EL (cell line): ENCODE measurements at places on chromosomes 11 and 22.

DNA sequence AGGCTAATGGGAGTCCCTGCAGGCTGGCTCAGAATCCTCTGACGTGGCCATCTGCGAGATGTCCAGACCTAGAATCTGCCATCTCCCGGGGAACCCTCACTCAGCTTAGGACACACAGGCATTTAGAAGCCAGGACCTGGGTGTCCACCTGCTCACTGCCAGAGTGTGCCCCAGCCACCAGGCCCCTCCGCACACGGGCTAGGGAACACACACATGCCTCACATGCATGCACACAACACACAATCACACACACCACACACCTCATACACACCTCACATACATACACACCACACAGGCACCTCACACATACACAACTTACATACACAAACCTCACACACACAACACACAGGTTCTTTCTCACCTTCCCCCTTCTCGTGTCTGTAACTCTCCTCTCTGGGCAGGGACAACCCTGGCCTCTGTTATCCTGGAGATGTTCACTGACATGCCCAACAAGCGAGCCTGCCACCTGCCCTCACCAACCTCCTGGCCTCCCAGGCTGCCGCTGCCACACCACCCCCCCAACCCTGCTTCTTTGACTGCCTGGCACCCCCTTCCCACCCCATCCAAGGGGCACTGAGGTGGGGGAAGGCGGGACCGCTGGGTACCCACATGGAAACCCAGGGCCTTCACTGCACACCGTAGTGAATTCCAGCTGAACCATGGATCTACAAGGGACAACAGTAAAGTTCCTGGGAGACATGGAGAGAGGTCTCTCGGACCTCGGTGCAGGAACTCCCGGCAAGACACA, 38.1 kb downstream of the GNB1L start:
- DNase-seq: no peak

GRCh38 chr11:32006799-32007388, 84.0 kb upstream of the RCN1 start:
- peak; percentile 65 for DNase-seq

DNA sequence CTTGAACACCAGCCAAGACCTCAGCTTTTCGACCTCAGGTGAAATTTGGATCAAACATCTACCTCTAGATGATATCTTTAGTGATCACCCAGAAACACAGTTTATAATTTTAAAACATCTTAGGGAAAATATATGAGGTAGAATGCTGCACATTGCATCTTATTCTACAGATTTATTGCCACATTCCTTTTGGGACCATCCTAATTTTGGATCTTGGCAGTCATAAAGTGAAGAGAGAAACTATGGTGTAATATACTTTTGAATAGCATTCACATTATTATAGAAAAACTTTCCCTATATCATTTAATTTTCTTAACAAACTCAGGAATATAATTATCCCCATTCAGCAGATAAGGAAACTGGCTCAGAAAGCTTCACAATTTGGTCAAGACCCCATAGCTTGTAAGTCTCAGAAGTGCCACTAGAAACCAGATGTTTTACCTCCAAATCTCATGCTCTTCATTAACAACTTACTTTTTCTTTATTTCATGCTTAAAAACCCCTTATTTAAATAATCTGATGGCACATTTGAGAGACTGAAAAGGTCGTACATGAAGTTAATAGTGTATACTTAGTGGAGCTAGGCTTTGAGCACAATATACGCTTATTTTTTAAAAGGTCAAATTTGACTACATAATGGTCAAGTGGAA, 199.2 kb upstream of the CTSC start:
- no peak for DNase-seq

DNA sequence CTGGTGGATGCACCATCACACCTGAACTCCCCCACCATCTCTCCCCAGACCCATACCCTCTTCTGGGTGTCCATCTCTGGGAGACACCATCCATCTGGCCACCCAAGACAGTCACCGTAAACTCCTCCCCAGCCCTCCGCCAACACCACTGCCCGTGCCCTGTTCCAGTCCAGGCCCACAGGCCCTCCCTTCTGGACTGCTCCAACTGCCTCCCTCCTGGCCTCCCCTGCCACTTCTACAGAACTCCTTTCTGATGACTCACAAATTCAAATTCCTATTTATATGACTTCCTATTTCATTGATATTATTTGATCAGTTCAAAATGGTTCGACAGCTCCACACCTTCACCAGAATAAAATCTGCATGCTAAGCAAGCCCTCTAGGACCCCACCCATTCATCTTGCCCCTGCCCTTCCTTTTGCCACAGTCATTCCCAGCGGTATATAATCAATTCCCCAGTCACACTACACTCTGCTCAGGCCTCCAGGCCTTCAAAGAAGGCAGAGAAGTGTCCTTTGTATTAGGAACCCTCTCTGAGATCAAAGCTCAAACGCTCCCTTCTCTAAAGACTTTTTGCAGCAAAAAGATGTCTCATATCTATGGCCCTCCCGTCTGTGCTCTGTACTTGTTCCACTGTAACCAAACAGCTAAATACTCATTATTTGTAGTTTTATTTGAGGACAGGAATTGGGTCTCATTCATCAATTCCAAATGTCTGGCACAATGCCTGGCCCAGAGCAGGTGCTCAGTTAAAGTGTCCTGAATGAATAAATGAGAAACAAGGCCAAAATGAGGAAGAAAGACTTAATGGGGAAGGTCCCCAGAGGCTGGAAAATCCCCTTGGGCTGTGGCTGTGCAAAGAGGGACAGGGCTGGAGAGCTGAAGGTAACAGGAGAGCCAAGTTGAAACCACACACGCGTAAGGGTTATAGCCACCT, 29.0 kb downstream of the MYH9 start:
- peak; percentile 76 for DNase-seq

DNA sequence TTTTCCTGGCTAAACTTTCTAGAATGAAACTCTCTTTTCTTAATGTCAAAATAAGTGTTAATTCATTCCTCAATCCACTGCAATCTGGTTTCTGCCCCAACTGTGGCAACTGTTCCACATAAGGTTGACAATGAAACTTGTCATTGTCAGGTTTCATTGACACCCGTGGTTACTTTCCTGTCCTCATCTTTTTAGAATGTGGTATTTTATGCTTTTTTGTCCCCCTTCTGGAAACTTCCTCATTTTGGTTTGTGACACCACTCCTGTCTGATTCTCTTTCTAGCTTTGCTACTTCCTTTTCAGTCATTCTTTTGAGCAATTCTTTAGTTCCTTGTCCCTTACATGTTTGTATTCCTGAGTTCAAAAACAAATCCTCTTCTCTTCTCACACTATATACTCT, 7.5 kb upstream of the PDE3B start:
- DNase-seq: no peak

- no peak for DNase-seq
These were observed 70.1 kb downstream of the CYB5R2 start for GRCh38 chr11:7603031-7603781.

- DNase-seq: no peak
These were observed 189.8 kb downstream of the SOX6 start for GRCh38 chr11:16166571-16166970.

DNA sequence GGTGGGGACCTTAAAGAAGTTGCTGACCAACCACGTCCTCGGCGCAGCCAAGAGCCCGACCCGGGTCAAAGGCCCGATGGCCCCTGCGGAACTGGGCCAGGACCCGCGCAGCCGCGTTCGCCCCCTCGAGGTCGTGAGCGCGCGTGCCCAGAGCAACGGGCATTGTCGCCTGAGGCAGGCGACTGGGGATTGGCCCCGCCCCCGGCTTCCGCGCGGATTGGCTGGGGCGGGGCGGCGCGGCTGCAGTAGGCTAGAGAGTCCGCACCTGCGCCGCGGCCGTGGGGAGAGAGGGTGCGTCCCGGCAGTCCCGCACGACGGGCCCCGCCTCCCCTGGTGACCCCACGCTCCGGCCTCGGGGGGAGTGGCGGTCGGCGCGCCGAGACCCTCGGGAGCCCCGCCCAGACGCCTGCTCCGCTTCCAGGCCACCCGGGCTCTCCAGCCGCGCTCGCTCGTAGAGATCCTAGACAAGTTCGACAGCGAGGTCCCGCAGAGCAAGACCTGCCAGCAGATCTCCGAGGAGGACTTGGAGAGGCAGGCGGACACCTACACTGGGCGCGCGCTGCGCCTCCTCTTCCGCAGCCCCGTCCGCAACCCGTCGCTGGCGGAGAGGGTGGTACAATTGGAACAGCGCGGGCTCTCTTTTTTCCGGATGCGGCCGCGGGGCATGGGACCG, 8.3 kb upstream of the PPIL2 start:
- DNase-seq: peak; percentile 68

GRCh38 chr11:414318-414857, 411 bp downstream of the SIGIRR start:
- DNase-seq: no peak

DNA sequence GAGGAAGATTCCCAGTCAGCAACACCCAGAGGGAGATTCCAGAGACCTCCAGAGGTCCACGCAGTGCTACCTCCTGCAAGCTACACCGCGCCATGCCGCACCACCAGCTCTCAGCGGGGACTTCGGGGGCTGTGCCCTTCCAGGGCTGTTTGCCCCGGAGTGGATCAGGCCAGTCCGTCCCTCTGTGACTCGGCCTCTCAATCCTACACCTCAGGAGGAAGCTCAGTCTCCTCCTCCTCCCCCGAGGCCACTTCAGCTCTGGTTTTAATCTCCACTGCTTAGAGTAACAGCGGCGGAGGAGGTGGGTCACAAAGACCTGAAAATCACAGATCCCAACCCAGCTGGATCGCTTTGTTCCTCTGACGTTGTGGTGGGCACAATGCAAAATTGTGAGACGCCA, 68.6 kb downstream of the PHF21B start:
- DNase-seq: no peak

DNA sequence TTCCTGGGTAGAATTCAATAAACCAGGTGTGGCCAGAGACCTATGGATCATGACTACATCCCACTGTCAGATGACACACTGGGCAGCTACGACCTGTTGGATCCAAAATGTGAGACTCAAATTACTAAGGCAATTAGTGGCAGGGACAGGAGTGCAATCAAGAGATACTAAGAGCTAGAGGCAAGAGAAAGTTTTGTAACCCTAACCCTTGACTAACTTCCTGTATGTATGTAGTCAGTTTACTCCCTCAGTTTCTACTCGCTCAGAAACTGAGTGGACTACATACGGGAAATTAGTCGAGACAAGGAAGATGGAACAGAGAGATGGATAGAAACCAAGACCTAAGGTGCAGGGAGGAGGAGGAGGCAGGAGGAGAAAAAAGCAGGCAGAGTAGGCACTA, 2.7 kb downstream of the CYB5R2 start:
- DNase-seq: no peak

- DNase-seq: no peak
These were observed 43.0 kb upstream of the HIPK3 start for GRCh38 chr11:33214187-33214586.

- DNase-seq: no peak
These were observed 687 bp upstream of the CALCA start for GRCh38 chr11:14972581-14973495.

DNA sequence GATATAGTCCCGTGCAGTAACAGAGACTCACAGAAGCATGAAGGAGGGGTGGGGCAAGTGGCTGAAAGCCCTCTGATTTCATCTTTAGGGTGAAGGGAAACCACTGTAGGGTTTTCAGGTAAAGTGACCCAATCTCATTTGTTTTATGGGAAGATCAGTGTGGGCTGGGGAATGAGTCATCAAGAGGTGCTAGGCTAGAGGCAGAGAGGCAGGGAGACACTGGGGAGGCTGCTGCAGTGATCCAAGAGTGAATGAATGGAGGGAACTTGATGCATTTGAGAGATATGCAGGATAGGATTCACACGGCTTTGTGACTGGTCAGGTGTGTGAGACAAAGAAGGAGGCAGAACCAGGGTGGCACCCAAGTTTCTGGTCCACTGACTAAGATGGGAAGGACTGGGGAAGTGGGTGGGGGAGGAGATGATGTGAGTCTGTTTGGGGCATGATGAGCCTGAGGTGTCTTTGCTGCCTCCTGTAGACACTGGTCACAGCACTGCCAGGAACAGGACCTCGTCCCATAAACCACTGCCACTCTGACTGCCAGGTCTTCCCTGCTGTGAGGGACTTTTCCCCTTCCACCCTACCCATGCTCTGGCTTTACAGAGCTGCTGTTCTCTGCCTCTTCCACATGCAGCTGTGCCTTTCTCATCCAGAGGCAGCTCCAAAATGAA, 239.0 kb downstream of the TENM4 start:
- DNase-seq: no peak

GRCh38 chr22:25382762-25383161, 163.3 kb downstream of the CRYBB2 start:
- DNase-seq: no peak

DNA sequence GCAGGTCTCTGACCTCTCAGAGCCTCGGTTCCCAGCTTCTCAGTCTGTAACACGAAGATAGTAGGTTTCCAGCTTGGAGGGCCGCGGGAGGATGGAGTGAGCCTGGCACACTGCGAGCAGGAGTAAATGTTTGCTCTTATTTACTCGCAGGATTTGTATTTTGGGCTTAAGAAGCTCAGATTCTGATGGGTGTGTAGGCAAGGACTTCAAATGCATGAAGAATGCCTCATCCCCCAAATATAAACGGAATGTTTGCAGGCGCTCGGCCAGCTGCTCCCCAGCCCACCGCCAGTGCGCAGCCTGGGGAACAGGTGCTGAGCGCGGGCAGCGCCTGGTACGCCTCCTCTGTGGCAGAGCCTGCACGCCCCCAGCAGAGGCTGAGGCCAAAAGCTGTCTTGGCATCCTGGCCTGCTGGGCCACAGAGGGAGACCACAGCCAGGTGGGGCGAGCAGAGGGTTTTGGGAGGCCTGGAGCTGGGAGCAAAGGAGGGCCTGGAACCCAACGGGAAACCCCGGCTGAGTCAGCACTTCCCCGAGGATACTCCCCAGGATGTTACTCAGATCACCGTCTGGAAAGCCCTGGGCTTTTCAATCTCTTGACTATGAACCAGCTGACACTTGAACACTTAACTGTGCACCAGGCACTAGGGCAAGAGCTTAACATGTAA, 9.4 kb downstream of the EHD1 start:
- peak; percentile 93 for DNase-seq

DNA sequence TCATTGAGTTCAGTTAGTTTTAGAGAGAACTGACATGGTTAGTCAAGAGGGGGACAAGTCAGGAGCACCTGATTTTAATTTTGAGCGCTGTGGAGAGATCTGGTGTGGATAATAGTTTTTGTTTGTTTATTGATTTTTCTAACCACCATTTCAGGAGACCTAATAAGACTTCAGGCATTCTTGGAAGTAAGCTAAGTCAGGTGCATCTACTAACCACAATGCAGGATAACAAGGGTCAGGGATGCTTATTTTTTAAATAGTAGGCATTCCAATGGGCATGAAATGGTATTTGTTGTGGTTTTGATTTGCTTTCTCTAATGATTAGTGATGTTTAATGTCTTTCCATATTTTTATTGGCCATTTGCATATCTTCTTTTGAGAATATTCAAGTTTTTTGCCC, 212.1 kb downstream of the NAV2 start:
- DNase-seq: no peak
